Pericardium fibroblast (primary cell): ENCODE measurements at places on chromosomes 3 and 15. TPM values are rescaled to one million over a fixed set of nuclear protein-coding genes. Genes with fewer than 3 reads are reported as not detected.

A4GNT gene
- total RNA-seq: not detected in 2 replicates

ATG3 gene
- 39.2 and 56.6 TPM in 2 replicates for total RNA-seq

MESP1 gene
- total RNA-seq: 0.23 and 0.26 TPM in 2 replicates

GNAT1 gene
- total RNA-seq: not detected in 2 replicates

SI gene
- not detected in 2 replicates for total RNA-seq

CLDN18 gene
- not detected in 2 replicates for total RNA-seq

AVEN gene
- total RNA-seq: 24.1 and 44.7 TPM in 2 replicates

GRM7 gene
- not detected in 2 replicates for total RNA-seq

LSMEM2 gene
- total RNA-seq: not detected in 2 replicates

EXD1 gene
- total RNA-seq: not detected in 2 replicates

IL5RA gene
- total RNA-seq: not detected in 2 replicates

HYAL1 gene
- total RNA-seq: 4.0 and 5.5 TPM in 2 replicates

C3orf49 gene
- not detected in 2 replicates for total RNA-seq

CMTM7 gene
- 10.0 and 30.8 TPM in 2 replicates for total RNA-seq

ZNF502 gene
- total RNA-seq: 4.1 and 4.6 TPM in 2 replicates

FES gene
- 26.6 and 30.5 TPM in 2 replicates for total RNA-seq
